Activated T-helper 1 cell treated with anti-CD3 and anti-CD28 coated beads, Interleukin-2, amount 50 U/mL, for 16 hours (primary cell): ENCODE measurements at places on chromosomes 13 and 19.
A peak's percentile ranks its signal among the peaks of the same experiment; 100 is the strongest.

DNA sequence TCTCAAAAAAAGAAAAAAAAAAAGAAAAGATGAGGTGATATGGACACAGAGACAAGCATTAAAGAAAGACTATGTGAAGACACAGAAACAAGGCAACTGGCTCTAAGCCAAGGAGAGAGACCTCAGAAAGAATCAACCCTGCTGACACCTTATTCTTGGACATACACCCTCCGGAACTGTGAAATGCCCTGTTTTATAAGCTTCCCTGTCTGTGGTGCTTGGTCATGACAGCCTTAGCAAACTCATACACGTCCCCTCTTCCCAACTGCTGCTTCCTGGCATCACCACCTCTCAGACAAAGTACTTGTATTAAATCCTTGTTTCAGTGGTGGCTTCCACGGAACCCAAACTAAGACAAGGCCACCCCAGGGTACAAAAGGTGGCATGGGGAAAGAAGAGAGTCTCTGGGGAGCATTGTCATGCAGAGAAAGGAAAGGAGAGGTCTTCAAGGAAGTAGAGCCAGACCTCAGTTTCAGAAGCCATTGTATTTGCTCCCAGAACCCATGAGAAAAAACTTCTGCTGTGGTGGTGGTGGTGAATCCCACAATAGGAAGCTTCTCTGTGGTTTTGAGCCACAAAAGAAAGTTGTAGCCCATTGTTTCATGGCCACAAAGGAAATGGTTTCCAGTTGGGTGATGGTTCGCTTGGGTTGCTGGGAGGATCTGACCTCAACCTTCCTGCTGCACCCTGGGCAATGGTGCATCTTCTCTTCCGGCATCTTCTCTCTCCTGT lies 16.3 kb upstream of the TSPAN16 start:
- no peak for DNase-seq

DNA sequence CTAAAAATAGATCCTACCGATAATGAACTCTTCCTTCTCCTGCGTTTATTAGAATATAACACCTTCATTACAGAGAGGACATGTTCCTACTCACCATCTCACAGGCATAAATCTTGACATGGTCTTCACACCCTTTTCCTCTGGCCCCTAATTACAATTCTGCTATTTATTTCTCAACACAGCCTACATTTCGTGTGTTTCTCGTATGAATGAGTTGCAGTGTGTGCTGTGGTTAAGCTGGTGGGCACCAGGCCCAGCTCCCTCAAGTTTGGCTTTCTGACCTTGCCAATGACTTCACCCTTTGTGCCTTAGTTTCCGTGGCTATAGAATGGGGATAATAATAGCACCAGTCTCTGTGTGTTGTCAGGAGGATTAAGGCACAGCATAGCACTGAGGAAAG lies 12.3 kb upstream of the KATNAL1 start:
- no peak for DNase-seq

DNA sequence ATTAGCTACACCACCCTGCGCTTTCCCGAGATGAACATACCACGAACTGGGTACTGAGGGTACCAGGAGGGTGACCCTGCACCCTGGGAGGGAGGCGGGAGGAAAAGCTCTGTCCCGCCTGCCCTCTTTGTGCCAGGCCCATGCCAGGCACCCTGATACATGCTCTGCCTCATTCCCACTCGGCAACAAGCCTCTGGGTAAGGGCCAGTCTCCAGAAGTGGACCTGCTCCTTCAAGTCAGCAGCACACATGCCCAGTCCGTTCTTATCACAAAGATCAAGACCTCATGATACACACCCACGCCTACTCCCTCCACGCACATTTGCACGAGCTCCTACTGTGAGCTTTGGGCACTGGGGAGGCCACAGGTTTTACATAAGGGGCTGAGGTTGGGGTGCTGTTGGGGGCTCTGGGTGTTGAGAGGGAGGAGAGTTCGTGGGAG lies 2.0 kb upstream of the FFAR1 start:
- no peak for DNase-seq

DNA sequence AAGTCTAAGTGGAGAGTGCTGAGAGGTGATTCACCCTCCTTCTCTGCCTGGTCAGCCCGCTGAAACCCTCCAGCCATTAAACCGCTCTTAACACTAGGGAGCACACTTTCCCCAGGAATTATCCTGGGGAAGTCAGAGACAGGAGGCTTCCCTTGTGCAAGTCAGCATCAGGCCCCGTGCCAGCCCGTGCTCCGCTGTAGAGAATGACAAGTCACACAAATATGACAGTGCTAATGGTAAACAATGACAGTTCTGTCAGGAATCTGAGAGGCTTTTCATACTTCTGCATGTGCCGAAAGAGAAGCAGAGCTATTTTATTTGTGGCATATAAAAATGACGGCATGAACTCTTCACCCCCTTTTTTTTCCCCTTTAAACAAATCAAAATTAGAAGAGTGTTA lies 816.9 kb upstream of the SLC10A2 start:
- DNase-seq: no peak

DNA sequence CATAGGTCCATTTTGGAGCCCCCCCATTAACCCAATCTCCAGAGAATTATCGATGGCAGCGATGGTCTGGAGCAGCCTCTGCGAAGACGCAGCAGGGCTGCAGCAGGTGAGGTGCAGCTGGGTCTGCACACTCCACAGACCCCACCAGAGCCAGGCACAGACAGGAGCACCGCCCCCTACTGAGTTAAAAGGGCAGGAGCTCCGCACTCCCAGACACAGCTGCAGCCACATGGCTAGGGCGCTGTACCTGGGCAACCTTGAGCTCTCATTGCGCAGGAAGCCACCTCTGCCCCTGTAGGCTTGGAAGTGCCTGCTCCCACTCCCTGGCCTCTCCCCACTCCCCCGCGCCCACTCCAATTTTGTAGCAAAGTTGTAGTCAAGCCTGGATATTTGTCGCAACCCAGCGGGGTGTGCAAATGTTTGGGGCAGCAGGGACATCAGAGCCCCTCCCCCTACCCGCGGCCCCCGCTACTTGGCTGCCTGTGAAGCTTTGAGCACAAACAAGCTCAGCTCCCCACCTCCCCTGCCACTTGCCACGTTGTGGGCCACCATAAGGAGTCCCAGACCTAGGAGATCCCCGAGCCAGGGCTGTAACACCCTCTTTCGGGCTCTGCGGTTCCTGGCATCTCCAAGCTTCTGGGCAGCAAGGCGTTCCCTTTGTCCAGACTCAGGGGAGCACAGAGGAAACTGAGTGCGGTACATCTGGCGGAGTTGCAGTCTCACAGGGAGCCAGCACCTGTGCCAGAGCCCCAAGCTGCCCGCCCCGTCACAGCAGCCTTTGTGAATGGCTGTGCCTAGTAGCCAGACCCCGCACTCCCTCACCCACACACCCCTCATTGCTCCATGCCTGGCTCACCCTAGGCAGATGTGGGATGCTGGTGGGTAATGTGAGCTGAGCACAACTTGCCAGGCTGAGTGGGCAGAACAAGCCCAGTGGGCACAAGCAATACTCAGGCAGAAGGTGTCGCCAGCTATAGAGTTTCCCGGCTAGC lies 949.7 kb upstream of the SLITRK1 start:
- DNase-seq: no peak

- DNase-seq: no peak
Measured at GRCh38 chr13:101092985-101093384, 323.3 kb downstream of the NALCN start.

- DNase-seq: no peak
Measured at GRCh38 chr19:33365691-33366090, 7.8 kb upstream of the CEBPG start.

DNA sequence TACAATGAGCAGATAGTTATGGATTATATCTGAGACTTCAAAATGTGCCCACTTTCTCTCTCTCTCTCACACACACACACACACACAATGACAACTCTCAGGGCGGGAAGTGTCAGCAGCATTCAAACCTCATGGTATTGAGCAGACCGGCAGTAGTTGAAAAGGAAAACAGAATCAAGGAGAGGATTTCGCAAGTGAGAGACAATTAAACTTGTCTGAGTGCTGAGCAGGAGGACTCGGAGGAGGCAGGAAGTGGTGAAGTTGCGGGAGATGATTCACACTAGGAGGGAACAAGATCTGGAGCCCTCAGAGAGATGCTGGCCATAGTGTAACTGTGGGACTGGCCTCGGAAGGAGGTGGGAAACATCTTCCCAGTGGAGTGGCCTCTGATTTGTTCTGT lies 353.1 kb downstream of the EFNB2 start:
- no peak for DNase-seq

- DNase-seq: no peak
Measured at GRCh38 chr19:18118420-18119012, 20.9 kb downstream of the MAST3 start.

DNA sequence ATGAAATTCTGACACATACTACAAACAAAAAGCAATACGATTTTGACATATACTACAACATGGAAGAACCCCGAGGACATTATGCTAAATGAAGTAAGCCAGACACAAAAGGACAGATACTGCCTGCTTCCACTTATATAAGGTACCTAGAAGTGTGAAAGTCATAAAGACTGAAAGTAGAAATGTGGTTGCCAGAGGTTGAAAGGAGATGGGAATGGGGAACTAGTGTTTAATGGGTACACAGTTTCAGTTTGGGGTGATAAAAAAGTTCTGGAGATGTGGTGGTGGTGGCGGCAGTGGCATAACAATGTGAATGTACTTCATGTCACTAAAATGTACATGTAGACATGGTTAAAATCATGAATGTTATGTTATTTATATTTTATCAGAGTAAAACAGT lies 12.1 kb upstream of the NDFIP2 start:
- no peak for DNase-seq

- DNase-seq: no peak
Measured at GRCh38 chr13:114064450-114065140, 67.8 kb downstream of the RASA3 start.

DNA sequence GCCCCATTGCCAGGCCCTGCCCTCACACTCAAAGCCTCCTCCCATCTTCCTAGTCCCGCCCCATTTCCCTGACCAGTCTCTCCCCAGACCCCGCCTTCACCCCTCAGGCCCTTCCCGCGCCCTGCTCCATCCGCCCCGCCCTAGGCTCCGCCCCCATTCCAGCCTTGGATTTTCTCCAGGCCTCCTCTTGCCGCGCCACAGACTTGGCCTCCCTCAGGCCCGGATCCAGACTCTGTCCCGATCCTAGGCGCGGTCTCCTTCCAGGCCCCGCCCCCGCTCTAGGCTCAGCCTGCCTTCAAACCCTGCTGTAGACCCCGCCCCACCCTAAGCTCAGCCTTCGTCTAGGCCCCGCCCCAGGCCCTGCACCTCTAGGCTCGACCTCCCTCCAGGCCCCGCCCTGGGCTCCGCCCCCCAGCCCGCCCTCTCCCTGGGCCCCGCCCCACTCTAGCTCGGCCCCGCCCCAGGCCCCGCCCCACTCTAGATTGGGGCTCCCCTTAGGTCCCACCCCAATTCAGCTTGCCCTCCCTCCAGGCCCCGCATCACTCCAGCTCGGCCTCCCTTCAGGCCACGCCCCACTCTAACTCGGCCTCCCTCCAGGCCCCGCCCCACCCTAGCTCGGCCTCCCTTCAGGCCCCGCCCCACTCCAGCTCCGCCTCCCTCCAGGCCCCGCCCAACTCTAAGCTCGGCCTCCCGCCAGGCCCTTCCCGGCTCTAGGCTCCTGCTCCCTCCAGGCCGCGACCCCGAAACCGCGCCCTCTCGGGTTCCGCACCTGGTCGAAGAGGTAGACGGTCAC lies 18.5 kb downstream of the LMTK3 start:
- DNase-seq: peak; percentile 53

- no peak for DNase-seq
Measured at GRCh38 chr13:38914070-38914469, 76.6 kb downstream of the STOML3 start.

- no peak for DNase-seq
Measured at GRCh38 chr19:32363175-32363574, 17.8 kb downstream of the ZNF507 start.

GRCh38 chr13:60431108-60431700 lies 34.2 kb downstream of the TDRD3 start:
- no peak for DNase-seq

DNA sequence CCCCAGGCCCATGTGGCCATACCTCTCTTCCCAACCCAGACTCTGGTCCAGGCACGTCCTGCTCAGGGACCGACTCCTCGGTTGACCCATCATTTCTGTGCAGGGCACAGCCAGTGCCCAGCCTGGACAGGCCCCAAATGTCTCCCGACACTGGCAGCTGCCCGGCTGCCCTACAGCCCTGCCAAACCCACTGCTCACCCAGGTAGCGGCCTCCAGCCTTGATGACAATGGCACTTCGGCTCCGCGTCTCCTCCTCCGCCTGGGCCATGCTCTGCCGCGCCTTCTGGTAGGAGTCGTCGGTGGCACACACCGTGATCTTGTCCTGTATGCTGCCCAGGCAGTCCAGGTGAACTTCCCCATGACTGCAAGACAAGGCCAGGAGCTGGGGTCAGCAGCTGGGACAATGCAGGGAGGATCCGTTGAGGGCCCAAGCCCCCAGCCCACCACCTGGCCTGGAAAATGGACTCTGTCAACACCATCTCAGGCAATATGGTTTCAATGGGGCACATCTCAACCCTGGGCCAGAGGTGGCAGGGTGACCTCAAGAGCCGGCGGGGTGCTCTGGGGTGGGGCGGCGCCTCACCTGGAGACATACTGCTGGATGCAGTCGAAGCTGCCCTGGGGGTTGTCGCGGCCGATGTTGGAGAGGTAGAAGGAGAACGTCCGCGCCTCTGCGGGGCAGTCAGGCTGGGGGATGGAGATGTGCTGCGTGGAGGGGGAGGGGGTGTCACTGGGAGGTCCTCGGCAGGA lies 27.5 kb upstream of the ISYNA1 start:
- DNase-seq: no peak

GRCh38 chr13:75896271-75896670 lies 260.1 kb downstream of the LMO7 start:
- no peak for DNase-seq

- DNase-seq: no peak
Measured at GRCh38 chr19:23312515-23312914, 62.3 kb upstream of the ZNF724 start.

DNA sequence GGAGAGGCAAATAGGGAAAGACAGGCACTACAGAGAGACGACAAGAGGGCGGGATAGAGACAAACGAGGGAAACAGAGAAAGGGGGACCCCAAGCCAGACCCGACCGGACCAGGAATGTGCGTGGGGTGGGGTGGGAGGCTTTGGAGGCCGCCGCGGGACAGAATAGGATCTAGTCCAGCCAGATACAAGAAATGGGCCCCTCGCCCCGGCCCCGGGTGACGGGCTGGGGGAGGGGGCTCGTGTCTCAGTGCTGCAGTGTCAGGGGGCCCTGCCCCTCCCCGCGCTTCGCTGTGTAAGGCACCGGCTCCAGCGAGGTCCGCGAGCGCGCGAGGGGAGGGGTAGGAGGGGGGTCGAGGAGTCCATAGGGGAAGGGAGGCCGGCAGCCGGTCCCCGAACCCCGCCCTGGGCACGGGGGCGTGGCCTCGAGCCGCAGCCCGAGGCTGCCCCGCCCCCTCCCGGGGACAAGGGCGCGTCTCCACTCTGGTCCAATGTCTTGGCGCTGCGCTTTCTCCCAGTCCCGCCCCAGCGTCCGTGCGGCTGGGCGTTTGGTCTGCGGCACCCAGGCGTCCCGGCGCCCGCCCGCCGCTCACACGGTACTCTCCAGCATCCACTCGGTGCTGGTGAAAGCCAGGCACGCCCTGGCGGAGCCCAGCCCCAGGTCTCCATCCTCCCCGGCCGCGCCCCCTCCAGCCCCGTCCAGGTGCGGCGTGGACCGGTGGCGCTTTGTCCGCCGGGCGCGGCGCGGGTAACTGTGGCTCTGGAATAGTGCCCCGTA lies 11.0 kb downstream of the IFNL1 start:
- DNase-seq: no peak

- no peak for DNase-seq
Measured at GRCh38 chr13:36778083-36778671, 40.8 kb upstream of the RFXAP start.
